H7 (cell line): ENCODE measurements at places on chromosomes 1 and 21. TPM values are rescaled to one million over a fixed set of nuclear protein-coding genes. Genes with fewer than 3 reads are reported as not detected.

GLIS1 gene
- total RNA-seq: 0.04 and 0.42 TPM in 2 replicates

MAP3K21 gene
- total RNA-seq: 28.0 and 44.5 TPM in 2 replicates

MARCKSL1 gene
- total RNA-seq: 478 and 603 TPM in 2 replicates

FCRL2 gene
- total RNA-seq: not detected in 2 replicates

TMPRSS3 gene
- not detected in 2 replicates for total RNA-seq

B3GALNT2 gene
- 38.2 and 39.5 TPM in 2 replicates for total RNA-seq

NEK2 gene
- total RNA-seq: 58.3 and 82.0 TPM in 2 replicates

DCST2 gene
- 0.31 and 1.5 TPM in 2 replicates for total RNA-seq

MYBPH gene
- total RNA-seq: not detected in 2 replicates

CDK11A gene
- 18.6 and 26.2 TPM in 2 replicates for total RNA-seq

ALX3 gene
- total RNA-seq: 0.35 TPM in 1 of 2 replicates, not detected in the other

OR2M5 gene
- total RNA-seq: not detected in 2 replicates

C1orf50 gene
- total RNA-seq: 6.2 and 8.2 TPM in 2 replicates

CAMK1G gene
- total RNA-seq: 0.45 and 0.63 TPM in 2 replicates

SEMA4A gene
- 10.3 and 15.8 TPM in 2 replicates for total RNA-seq

CTTNBP2NL gene
- total RNA-seq: 9.7 and 15.3 TPM in 2 replicates

NASP gene
- total RNA-seq: 205 and 261 TPM in 2 replicates

SLC25A34 gene
- total RNA-seq: 0.70 and 1.7 TPM in 2 replicates

ARHGEF16 gene
- 34.7 and 45.8 TPM in 2 replicates for total RNA-seq

GABRD gene
- total RNA-seq: 2.7 and 5.1 TPM in 2 replicates

RGS7 gene
- 1.6 and 2.5 TPM in 2 replicates for total RNA-seq

PLA2G2D gene
- not detected in 2 replicates for total RNA-seq

TNFRSF8 gene
- 14.6 and 16.0 TPM in 2 replicates for total RNA-seq

RSPO1 gene
- 0.14 TPM in 1 of 2 replicates, not detected in the other for total RNA-seq

FLG2 gene
- total RNA-seq: not detected in 2 replicates

SELP gene
- total RNA-seq: not detected in 2 replicates

FAM163A gene
- 0.10 and 0.11 TPM in 2 replicates for total RNA-seq

C8A gene
- total RNA-seq: not detected in 2 replicates

KPRP gene
- total RNA-seq: not detected in 2 replicates

TRAF3IP3 gene
- not detected in 2 replicates for total RNA-seq

GJB3 gene
- 0.31 TPM in 1 of 2 replicates, not detected in the other for total RNA-seq

DCST1 gene
- total RNA-seq: not detected in 2 replicates

PIGP gene
- 7.9 and 10.0 TPM in 2 replicates for total RNA-seq

PLA2G2F gene
- total RNA-seq: not detected in 2 replicates

TMEM35B gene
- 35.6 and 43.0 TPM in 2 replicates for total RNA-seq

TMEM222 gene
- 41.0 and 53.4 TPM in 2 replicates for total RNA-seq

OR2AK2 gene
- total RNA-seq: not detected in 2 replicates

C1orf87 gene
- total RNA-seq: not detected in 2 replicates

RNF186 gene
- not detected in 2 replicates for total RNA-seq

CDC42BPA gene
- 26.1 and 32.4 TPM in 2 replicates for total RNA-seq
